Upper lobe of right lung (tissue), 1 donor: ENCODE measurements at places on chromosomes 16 and 17. TPM values are rescaled to one million over a fixed set of nuclear protein-coding genes. Genes with fewer than 3 reads are reported as not detected.

DNA sequence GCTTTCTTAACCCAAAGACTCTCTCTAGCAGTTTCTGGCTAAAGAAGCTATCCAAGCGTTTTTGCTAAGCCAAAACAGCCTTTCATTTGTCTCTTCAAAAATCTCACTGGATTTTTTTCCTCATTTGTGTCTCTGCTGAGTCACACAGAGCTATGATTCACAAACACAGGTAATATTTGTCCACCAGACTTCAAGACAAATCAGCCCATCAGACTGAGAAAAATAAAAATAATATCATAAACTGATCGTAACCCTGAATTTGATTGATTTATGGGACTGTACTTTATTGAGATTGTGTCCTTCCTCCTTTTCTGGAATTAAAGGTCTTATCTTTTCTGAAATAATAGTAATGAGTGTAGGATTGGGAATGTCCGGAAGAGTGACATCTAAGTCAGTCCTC is 25.8 kb downstream of the TRIM16 start:
- no peaks in the 10 kb centered on the region for H3K4me1 ChIP-seq
- no peak overlapping the region for H3K27ac ChIP-seq
- no peaks in the 10 kb centered on the region for H3K36me3 ChIP-seq
- no peak for DNase-seq
- no peaks in the 10 kb centered on the region for H3K27me3 ChIP-seq
- no peak overlapping the region for H3K4me3 ChIP-seq

GRCh38 chr17:28467456-28468025 is 5.9 kb upstream of the SLC13A2 start:
- no peaks in the 10 kb centered on the region for H3K27me3 ChIP-seq
- DNase-seq: no peak
- H3K4me1 ChIP-seq: no peaks in the 10 kb centered on the region

DNA sequence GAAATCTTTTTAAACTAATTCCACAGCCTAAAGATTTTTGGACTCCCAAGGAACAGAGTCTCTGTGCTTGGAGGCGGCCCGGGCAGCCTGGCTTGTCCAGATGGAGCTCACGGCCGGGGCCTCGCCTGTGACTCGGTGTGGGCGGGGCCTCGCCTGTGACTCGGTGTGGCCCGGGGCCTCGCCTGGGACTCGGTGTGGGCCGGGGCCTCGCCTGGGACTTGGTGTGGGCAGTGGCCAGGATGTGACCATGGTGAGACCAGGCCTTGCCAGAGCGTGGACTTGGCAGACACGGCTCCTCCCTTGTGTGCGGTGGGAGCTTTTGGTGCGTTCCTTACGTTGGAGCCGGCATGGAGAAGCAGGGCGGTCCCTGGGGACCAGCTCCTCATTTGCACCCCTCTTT is 92.3 kb downstream of the METRNL start:
- H3K27ac ChIP-seq: no peak overlapping the region
- no peaks in the 10 kb centered on the region for H3K4me1 ChIP-seq

GRCh38 chr16:78704416-78704815 is 605.0 kb downstream of the WWOX start:
- no peak for DNase-seq
- H3K4me1 ChIP-seq: no peaks in the 10 kb centered on the region
- H3K27me3 ChIP-seq: no peaks in the 10 kb centered on the region
- H3K27ac ChIP-seq: no peak overlapping the region
- no peaks in the 10 kb centered on the region for H3K36me3 ChIP-seq

- no peaks in the 10 kb centered on the region for H3K4me1 ChIP-seq
- no peaks in the 10 kb centered on the region for H3K27me3 ChIP-seq
- no peak overlapping the region for H3K4me3 ChIP-seq
Observed at GRCh38 chr16:66620429-66620795, 15.9 kb downstream of the CMTM3 start.

The AHSP gene
- not detected for total RNA-seq

The CDK12 gene
- 53.6 TPM for total RNA-seq

The CD68 gene
- total RNA-seq: 398 TPM
